Breast epithelium (tissue), 4 donors: ENCODE measurements at places on chromosomes 1 and 21. TPM values are rescaled to one million over a fixed set of nuclear protein-coding genes. Genes with fewer than 3 reads are reported as not detected.

Gene LHX4
- total RNA-seq = not detected

- H3K36me3 ChIP-seq = no peaks in the 10 kb centered on the region
- no peak overlapping the region for H3K4me3 ChIP-seq
- DNase-seq = no peak
- H3K27ac ChIP-seq = no peak overlapping the region
- H3K27me3 ChIP-seq = no peaks in the 10 kb centered on the region
Measured at GRCh38 chr1:189084811-189085210, 1392.9 kb downstream of the BRINP3 start.

DNA sequence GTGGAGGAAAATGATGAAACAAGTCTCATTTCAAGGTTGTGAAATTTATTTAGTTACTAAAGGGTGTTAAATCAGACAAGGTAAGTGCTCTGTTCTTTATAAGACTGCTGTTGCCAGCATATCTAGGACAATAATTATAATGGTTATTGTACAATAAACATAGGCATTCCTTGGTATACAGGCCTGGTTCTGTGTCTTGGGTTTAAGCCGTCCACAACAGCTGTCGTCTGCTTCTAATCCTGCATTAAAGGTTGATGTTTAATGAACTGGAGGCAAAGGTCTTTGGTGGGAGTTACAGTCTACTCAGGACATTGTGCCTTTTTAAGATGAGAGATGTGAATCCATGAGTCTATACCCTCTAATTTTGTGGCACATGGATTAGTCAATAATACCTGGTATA is 23.4 kb upstream of the FMO4 start:
- no peaks in the 10 kb centered on the region for H3K4me1 ChIP-seq
- H3K27me3 ChIP-seq = no peaks in the 10 kb centered on the region
- H3K27ac ChIP-seq = no peak overlapping the region
- H3K4me3 ChIP-seq = no peak overlapping the region
- DNase-seq = no peak

Gene ZNF683
- not detected for total RNA-seq

GRCh38 chr1:185862235-185862634 is 128.0 kb downstream of the HMCN1 start:
- H3K27me3 ChIP-seq = no peaks in the 10 kb centered on the region
- DNase-seq = no peak
- no peaks in the 10 kb centered on the region for H3K4me1 ChIP-seq
- no peaks in the 10 kb centered on the region for H3K36me3 ChIP-seq
- H3K27ac ChIP-seq = no peak overlapping the region

- no peak for DNase-seq
- no peak overlapping the region for H3K4me3 ChIP-seq
- no peaks in the 10 kb centered on the region for H3K4me1 ChIP-seq
- no peak overlapping the region for H3K27ac ChIP-seq
- no peaks in the 10 kb centered on the region for H3K27me3 ChIP-seq
Measured at GRCh38 chr1:215517441-215517891, 49.6 kb upstream of the KCTD3 start.

- no peak for DNase-seq
- H3K36me3 ChIP-seq = no peaks in the 10 kb centered on the region
- H3K27ac ChIP-seq = no peak overlapping the region
- H3K4me1 ChIP-seq = no peaks in the 10 kb centered on the region
Measured at GRCh38 chr21:37939251-37939650, 23.0 kb upstream of the KCNJ6 start.

DNA sequence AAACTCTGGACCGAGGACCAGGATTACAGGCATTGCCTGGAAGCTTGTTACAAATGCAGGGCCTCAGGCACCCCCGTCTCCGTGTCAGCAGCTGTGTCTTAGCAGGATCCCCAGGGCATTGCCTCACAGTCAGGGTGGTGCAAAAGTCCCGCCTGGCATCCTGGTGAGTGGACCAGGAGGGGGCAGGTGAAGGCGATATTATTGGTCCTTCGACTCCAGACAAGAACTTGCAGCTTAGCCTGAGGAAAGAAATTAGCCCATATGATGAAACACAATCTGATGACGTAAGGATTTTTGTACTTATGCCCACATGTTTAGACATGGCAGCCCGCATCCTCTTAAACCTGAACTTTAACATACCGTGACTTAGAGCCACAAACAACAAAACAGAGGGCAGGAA is 40.8 kb downstream of the RSPH1 start:
- no peak overlapping the region for H3K4me3 ChIP-seq
- no peak overlapping the region for H3K27ac ChIP-seq
- no peaks in the 10 kb centered on the region for H3K27me3 ChIP-seq
- no peaks in the 10 kb centered on the region for H3K4me1 ChIP-seq
